ENCODE measurements at places on chromosomes 2 and 18.

DNA sequence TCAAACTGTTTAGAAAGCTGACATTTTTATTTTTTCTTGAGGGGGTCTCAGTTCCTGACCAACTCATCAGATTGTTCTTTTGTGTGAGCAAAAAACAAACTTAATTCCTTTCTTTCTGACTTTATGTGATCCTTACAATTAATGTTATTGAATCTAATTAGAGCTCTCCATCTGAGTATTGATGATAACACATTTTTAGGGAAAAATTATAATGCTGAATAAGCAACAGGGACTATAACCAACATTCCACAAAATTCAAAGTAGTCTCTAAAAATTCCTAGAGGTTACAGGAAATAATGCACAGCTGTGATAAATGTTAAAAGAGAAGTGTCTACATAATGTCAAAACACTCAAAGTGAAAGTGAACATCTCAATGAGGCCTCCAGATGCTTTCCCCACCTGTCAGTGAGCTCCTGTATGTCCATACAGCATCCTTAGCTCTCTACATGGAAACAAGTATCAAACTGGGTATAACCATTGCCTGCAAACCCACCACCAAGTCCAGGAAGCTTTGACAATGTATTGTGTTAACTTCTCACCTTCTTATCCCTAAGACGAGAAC, 786.0 kb upstream of the SLC39A10 start:
- no peak for DNase-seq

GRCh38 chr18:41754332-41754731, 200.7 kb upstream of the PIK3C3 start:
- no peak for DNase-seq

- DNase-seq = peak; percentile 32
Observed at GRCh38 chr18:9474108-9474982, 968 bp upstream of the RALBP1 start.

GRCh38 chr2:233690444-233690843, 2.2 kb upstream of the UGT1A6 start:
- DNase-seq = no peak

GRCh38 chr2:239688840-239689239, 288.0 kb upstream of the HDAC4 start:
- DNase-seq = no peak

GRCh38 chr18:65221736-65222135, 529.1 kb upstream of the CDH7 start:
- no peak for DNase-seq

- DNase-seq = no peak
Observed at GRCh38 chr2:2057125-2057721, 273.9 kb downstream of the MYT1L start.

GRCh38 chr2:181264001-181264400, 193.2 kb upstream of the ITGA4 start:
- no peak for DNase-seq

GRCh38 chr2:4499316-4500030, 796.1 kb downstream of the DCDC2C start:
- no peak for DNase-seq

GRCh38 chr2:180374502-180375281, 367.6 kb upstream of the CWC22 start:
- no peak for DNase-seq

DNA sequence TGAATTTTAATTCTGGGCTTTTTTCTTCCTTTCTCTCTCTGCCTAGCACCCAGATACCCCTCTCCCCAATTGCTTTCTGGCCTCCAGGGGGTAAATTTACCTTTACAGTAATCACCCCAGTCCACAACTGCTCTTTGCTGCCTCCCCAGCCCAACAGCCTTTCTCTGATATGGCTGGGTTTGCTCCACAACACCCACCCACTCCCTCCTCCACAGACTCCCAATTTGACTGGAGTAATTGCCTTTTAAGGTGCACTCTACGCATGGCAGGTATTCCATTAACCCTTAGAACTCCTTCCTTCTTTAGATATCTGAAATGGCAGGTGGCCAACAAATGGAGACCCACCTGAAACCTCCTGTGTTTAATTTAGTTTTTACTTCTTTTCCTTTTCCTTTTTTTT, 3.6 kb downstream of the CELF4 start:
- no peak for DNase-seq

GRCh38 chr2:18791172-18791797, 201.9 kb upstream of the NT5C1B start:
- no peak for DNase-seq

GRCh38 chr18:13558124-13558523, 168.2 kb downstream of the FAM210A start:
- DNase-seq = no peak

DNA sequence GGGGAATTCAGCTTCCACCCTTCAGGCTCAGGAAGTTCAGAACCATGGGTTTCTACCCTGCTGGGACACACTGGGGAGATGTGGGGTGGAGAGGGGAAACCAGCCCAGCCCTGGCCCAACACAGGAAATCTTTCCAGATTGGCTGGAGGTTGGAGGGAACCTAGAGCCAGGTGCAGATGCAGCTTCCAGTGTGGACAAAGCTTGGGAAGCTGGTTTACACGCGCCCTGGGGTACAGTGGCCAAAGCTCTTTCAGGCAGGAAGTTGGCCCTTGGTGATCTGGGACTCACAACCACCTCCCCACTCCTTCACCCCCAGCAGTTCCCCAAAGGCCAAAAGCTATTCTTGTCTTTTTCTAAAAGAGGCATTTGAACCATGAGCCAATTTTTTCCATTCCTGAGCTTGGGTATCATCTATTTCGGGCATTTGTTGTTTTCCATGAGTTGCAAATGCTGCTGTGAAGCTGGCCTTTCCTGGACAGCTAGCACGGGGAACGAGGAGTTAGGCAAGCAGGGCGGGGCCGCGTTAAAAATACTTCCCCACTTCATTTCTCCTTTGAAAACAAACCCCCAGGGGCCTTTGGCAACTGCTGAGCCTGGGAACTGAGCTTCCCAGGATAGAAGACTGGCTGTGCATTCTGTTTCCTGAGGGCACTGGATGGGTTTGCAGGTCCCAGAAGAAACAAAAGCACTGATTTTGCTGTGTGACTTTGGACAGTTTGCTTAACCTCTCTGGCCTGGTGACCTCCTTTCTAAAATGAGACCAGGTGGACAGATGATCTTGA, 3.1 kb upstream of the ARID5A start:
- peak; percentile 73 for DNase-seq

DNA sequence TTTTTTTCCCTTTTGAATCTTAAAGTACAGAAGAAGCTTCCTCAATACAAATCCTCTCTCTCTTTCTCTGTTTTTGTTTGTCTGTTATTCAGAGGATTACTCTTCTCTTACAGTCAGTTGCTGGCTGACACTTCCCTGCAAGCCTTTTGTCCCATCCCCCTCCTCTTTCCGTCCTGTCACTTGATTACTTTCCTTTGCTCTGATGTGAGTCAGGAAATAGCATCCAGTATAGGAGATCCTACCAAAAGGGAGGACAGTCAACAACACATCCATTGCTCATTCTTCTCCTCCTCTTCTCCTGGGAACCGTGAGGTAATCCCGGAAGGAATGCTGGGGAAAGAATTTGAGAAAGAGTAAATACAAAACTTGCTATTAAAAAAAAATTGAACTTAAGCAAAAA, 79.3 kb upstream of the SCN7A start:
- no peak for DNase-seq

DNA sequence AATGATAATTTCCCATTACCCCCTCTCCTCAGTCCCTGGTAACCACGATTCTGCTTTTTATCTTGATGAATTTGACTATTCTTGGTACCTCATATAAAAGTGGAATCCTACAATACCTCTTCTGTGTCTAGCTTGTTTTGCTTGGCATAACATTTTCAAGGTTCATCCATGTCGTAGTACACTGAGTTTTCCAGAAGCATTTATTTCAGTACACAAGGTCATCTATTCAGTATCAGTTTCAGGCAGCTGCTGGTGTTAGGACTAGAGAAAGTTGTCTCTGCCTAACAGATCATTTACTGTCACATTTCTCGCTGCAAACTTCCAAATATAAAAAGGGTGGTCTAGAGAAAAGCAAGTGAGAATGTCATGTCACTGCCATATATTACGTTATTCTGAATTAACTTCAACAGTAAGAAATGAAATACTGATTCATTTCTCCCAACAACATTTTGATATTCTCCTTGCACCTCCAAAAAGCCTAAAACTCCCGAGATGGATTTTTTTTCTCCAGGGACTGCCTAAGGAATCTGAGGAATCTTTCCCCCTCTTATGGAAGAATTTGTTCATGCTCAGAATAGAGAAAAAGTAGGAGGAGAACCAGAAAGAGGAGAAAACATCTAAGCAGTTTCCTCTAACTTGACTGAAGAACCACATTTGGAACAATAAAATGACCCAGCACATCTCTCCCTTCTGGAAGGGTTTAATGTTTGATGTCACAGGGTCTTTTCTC, 36.0 kb downstream of the CDK15 start:
- DNase-seq = no peak

GRCh38 chr2:127580167-127581049, 44.9 kb downstream of the MYO7B start:
- DNase-seq = no peak

- peak; percentile 35 for DNase-seq
Observed at GRCh38 chr2:7812231-7812995, 869.4 kb upstream of the ID2 start.

- no peak for DNase-seq
Observed at GRCh38 chr2:67399831-67400489, 2.8 kb downstream of the ETAA1 start.

DNA sequence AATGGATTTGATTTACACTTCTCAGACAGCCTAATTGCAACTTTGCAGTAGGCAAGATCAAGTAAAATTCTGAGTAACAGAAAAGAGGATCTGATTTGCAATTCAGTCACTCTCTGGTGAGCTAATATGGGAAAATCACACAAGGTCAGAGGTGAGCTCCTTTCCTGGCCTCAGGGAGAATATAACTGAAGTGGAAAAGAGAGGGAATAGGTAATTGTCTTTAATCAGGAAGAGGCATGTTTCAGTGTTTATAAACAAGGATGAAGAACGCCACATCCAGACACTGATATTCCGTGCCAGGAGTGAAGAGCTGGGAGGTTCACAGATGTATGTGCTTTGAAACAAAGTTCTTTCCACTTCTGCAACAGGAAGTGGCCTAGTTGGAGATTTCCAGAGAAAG, 127.1 kb downstream of the ETAA1 start:
- no peak for DNase-seq

- DNase-seq = no peak
Observed at GRCh38 chr2:60416221-60417008, 137.0 kb downstream of the BCL11A start.

DNA sequence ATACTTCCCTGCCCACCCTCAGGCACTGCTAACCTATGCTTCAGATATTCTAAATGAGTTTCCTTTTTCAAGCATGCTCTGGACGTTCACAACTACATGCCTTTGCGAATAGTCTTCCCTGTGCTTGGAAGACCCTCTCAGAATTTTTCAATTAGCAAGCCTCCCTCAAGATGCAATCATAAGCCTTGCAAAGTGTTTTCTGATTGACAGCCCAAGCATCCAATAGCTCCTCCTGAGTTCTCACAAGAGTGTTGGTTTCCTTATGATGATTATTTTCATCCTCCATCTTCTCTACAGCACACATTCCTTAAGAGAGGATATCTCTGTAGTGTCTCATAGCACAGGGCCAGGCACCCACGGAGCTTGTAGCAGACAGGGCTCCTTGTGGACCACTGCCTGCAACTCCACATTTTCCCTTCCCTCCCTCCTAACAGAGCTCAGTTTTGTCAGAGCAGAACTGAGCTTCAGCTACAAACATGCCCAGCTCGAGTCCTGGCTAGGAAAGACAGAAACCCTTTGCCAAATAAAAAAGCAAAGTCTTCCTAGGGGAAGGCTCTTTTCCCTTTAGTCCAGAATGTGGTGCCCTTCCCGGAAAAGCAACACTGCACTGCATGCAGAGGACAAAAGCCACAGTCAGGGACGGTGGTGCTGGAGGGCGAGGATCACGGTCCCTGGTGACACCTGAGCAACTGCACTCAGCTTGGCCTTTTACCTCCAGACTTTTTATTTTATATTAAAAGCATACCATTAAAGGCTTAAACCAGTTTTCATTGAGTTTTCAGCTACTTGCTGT, 819.8 kb upstream of the ID2 start:
- no peak for DNase-seq

GRCh38 chr2:236993286-236993685, 92.4 kb upstream of the COPS8 start:
- DNase-seq = no peak

GRCh38 chr18:5066380-5066977, 130.6 kb downstream of the AKAIN1 start:
- DNase-seq = no peak

GRCh38 chr18:75161256-75162028, 47.5 kb downstream of the PTGR3 start:
- DNase-seq = no peak

DNA sequence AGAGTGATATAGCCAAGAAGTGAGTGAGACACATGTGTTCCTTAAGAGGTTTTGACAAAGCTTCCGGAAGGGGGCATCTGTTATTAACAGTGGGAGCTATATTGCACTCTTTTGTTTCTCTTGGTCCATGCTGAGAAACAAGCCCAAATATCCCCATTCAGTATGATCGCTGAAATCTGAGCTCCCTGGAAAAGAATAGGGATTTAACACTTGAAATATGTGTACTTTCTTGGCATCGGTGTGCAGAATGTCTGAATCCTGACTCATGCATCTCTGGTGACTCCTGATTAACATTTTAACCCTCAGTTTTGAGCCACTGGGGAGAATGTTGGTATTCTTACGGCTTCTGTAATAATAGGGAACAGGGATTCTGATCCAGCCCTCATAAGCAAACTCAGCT, 448.1 kb downstream of the TSN start:
- peak; percentile 0 for DNase-seq

DNA sequence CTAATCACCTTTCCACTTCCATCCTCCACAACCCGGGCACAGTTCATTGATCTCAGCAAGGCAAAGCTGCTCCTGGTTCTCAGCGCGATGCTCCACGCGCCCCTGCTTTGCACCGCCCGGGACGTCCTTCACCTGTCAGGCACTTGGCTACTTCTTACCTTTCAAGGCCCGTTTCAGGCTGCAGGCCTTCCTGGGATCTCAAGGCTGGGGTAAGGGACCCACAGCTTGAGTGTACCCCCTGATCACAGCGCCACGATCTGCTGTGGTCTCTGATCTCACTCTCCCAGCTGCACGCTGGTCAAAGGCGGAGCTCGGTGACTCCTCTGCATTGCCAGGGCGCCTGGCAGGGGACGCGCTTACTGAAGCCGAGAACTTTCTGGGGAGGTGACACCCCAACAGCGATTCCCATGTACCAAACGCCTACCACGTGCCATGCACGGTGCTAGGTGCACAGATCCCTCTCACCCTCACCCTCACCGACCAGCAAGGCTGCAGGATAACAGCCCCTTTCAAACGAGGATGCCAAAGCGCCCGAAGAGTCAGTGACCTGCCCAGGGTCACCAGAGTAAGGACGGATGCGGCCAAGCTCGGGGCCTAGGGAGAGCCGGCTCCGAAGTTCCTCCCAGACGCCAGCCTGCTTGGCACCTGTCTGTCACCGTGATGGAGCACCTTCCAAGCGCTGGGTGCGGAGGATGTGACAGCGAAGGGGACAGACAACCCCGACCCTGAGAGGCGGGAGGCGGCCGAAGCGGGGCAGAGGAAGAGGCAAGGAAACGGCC, 818 bp downstream of the ITGB1BP1 start:
- no peak for DNase-seq

All from AG09309 (cell line).